Cardiac fibroblast (primary cell): ENCODE measurements at places on chromosomes 1 and 21.

DNA sequence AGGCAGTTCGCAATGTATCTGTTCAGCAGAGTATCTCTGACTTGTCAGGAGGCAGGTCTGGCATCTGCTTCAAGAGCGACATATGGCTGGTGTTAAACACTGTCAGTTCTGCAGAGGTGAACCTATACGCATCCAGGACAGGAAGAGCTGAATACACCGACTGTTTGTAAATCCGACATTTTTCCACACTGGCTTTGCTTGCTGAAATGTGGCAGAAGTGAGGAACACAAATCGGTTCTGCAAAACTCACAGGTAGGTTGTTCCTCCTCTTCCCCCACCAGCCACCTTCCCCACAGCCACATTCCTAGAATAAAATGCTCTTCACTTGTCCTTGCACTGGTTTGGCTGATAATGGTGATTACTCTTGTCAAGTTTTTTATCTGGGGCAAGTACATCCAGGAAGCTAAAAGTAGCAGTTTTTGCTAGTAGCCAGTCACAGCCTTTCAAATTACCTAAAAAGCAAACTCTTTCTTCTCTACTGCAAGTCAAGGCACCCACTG is 289.2 kb downstream of the GRIK1 start:
- DNase-seq = no peak

DNA sequence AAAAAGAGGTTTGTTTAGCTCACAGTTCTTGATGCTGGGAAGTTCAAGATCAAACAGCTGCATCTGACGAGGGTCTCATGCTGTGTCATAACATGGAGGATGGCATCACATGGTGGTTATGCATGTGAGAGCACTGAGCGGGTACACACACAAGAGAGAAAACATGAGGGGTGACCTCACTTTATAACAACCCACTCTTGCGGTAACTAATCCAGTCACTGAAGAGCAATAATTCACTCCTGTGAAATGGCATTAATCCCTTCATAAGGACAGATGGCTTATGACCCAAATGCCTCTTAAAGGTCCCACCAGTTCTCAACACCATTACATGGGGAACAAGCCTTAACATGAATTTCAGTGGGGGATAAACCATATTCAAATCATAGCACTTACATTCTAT is 23.2 kb upstream of the CHIT1 start:
- DNase-seq = no peak

DNA sequence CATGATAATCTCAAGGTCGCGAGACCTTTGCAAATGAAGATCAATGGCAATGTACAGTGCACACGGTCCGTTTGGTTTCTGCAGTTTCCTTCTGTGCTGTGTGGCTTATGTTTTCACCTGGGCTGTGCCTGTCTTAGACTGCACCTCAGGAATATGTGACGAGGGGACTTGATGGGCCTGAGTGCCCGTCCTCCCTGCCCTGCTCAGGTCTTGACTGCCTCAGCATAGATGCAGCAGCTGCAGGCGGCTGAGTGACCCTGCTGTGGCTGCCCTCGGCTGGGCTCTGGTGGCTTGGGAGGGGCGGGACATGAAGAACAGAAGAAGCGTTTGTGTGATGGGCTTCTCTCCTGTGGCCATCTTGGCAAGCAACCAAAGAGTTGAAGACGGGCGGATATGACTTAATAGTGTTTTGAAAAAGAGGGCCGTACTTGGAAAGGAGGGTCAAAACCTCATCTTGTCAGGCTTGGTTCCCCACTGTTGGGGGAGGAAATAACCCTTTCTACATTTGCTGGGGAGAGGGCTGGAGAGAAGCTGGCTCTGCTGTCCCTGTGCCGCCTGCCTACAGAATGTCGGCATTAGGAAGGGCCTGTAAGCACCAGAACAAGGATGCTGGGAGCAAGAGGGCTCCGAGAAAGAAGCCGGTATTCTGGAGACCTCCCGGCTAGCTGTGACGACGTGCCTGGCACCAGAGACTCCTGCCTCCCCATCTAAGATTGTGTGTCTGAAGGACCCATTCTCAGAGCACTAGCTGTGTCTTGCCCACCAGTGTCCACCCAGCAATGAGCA is 7.1 kb downstream of the MYBPHL start:
- peak; percentile 89 for DNase-seq

GRCh38 chr1:92291372-92291999 is 7.3 kb downstream of the GLMN start:
- peak; percentile 77 for DNase-seq

DNA sequence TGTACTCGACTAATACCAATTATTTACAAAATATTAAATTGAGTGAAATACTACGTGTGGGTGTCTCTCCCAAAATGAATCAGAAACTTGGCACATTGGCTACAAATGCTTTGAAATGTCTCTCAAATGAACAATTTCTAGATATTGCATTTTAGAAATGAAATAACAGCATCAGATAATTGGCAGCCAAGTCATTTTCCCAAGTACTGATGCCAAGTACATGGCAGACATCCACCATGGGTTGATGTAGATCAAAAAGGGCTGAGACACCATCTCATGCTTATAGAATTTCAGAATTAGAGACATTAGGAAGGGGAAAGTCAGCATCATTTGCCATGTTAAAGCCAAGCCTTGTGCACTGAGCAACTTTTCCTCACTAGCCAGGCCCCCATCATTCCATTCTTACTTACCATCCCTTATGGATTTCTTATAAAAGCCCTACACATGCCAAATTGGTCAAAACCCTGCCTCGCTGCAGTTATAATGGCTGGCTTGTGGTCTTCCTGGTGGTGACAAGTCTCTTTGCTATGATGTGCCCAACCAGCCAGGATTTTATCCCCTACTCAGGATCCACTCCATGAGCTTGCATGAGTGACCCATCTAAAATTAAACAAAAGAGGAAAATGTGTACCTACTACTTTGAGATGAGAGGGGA is 73.1 kb downstream of the GREM2 start:
- DNase-seq = no peak

- DNase-seq = no peak
Measured at GRCh38 chr1:220339581-220339980, 67.3 kb upstream of the RAB3GAP2 start.

GRCh38 chr1:167927046-167927754 is 9.3 kb upstream of the DCAF6 start:
- DNase-seq = no peak

DNA sequence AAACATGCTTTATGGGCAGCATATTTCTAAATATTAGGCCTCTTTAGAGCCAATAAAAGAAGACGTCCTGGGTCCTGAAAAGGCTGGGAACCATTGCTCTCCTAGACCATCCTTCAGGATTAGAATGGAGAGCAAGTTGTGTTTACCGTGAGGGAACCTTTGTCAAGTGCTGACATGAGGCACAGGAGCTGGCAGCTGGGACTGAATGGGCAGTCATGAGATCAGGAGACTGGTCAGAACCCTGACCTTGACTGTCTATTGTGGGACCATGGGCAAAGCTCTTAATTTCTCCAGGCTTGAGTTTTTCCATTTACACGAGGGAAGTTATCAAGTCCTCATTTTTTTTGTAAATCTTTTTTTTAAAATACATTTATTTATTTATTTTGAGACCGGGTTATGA is 5.2 kb downstream of the PFKFB2 start:
- no peak for DNase-seq

DNA sequence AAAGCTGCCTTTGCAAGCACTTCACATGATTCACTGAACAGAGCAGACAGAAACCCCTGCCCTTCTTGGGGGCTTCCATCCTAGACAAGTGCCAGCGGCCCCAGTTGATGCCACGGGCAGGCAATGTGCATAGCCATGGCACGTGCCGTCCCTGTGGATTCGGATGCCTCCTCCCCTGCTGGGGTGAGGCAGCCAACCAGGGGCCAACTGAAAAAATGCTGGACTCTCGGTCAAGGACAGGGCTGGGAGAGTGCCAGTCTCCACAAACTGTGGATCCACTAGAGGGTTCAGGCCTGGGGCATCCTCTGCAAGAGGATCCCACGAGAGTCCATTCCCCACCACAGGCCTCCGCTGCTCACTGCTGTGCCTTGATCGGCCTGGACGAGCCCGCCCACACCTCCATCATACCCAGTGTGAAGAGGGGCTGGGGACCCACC is 3.8 kb downstream of the JMJD4 start:
- no peak for DNase-seq

DNA sequence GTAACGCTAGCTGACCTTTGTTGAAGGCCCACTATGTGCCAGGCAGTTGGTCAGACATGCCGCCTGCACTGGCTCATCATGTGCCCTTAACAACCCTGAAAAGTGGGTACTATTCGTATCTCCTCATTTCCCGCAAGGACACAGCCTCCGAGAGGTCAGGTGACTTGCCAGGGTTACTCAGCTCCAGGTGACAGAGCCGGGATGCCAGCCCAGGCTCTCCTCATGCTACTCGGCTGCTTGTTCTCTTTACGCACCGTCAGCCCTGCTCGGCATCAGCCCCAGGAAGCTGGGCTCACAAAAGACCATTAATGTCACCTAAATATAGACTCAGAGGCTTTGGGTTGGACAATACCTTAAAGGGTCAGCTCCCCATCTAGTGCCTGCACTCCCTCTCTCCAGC is 29.0 kb downstream of the GRHL3 start:
- DNase-seq = no peak

GRCh38 chr1:3717715-3718601 is 34.3 kb upstream of the CCDC27 start:
- DNase-seq = no peak

DNA sequence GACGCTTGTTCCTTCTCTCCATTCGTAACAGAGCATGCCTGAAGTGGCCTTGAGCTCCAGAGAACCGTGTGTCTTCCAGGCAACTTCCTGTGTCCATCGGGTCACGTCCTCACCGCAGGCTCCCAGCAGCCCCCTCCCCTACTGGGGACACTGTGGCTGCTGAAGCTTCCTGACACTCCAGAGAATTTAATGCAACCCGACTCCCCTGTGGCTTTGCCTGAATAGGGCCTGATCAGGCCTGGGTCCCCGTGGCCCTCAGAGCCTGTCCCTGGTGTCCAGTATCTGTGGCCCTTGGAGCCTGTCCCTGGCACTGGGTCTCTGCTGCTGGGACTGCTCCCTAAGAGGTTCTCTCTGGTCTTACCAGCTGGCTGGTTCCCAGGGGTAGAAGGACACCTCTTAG is 219.7 kb upstream of the VAMP3 start:
- DNase-seq = no peak

GRCh38 chr1:119635811-119636390 is 12.2 kb downstream of the ZNF697 start:
- DNase-seq = peak; percentile 90

DNA sequence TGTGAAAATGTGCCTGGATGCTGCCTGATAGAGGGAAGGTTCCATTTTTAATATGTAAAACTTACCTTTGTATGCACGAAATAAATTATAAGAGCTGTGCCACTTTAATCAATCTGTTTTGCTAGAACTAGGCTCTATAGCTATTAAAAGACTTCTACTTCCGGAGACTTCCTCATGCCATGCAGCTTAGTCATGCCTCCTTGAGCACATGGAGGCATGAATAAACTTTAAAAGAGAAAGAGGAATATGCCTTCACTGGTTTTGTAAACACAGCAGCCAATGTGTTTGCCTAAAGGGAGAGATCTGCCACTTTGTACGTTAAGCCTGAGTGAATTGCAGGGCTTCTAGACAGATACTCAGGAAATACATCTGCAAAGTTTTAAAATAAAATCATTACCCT is 604.6 kb downstream of the LRRIQ3 start:
- DNase-seq = peak; percentile 14

GRCh38 chr1:20354610-20355009 is 63.9 kb downstream of the VWA5B1 start:
- DNase-seq = no peak
